ENCODE measurements at places on chromosomes 12 and 14.

DNA sequence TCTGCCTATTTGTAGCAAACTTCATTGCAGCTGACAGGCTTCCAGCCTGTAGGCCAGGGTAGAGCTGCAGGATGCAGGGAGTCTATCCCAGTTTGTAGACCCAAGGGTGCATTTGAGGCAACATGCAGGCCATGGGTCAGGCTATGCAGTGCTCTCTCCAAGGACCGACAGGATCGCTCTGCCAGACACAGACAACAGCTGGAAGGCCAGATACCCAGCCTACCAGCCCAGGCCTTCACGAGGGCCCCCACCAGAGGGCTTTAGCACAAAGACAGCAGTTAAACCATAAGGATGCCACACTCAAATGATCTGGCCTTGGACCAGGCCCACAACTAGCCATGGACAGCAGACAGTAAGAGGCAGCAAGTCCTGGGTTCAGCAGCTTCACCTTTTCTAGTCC lies 10.3 kb downstream of the KCTD10 start:
- no peak for DNase-seq

GRCh38 chr14:89504091-89504490 lies 87.1 kb upstream of the FOXN3 start:
- no peak for DNase-seq

GRCh38 chr12:120283318-120283717 lies 8.4 kb downstream of the RNU4-2 start:
- DNase-seq, result no peak

DNA sequence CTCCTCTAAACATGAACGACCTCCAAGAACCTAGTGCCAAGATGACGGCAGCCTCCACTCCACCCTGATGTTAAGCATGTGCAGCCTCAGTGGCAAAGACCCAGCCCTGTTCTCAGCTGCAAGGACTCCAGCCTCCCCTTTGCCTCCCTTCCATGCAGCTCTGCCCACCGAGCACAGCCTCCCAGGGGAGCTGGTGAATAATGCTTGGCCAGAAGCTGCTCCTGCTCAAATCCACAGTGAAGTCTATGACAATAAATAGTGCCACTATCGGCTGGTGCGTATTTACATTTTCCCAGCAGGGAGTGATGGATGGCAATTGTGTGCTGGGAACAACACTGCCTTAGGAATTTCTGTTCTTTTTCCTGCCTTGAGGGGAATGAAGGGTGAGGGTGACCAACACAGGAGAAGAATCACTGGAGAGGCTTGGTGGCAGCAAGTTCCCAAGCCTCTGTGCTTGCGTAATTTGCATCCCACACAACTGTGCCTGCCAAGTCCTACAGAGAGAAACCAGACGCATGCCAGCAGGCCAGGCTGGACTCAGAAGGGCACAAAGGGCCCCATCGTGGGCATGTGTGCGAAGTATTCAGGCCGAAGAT lies 29.9 kb upstream of the TC2N start:
- peak; percentile 38 for DNase-seq

DNA sequence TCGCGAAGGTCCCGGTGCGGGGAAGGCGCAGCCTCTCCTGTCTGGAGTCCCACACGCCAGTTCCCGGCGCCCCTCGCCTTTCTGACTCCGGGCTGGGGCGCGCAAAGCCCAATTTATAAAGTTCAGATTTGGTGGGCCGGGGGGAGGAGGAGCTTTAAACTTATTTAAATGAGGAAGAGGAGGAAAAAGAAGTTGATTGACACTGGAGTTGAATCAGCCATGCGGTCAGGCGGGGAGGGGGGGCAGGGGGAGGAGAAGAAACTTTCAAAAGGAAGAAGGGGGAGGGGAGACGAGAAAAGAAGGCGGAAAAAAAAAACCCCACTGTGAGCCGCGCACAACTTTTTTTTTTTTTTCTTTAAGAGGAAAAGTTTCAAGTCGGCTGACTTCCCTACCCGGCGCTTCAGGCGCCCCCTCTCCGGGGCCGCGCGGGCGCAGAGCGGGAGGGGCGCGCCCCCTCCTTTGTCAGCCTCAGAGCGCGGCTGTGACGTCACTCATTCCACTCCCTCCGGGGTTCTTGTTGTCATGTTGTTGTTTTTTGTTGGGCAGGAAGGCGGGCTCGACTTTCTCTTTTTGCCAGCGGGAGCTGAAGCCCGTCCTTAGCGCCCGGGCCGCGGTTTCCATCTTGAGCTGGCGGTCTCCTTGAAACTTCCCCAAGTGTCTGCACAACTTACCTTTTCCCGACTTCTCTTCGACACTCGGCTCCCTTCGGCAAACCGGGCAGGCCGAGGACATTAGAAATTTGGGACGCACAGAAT lies at the start of gene ZFP36L1:
Gene ZFP36L1, minus strand, starts transcription at position 89 of the 755 bp plus-strand sequence. CDS start 129 bp downstream, outside the sequence.
- DNase-seq, result peak; percentile 66

DNA sequence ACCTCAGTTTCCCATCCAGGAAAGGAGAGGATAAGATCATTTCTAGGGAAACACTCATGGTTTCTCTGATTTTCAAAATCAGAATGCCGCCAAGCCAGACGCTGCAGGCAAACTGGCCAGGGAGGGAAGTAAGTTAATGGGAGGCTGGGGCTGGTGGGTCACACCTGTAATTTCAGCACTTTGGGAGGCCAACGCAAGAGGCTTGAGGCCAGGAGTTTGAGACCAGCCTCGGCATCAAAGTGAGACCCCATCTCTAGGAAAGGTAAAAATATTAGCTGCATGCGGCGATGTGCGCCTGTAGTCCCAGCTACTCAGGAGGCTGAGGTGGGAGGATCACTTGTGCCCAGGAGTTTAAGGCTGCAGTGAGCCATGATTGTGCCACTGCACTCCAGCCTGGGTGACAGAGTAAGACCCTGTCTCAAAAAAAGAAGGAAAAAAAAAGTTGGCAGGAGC lies 587 bp downstream of the SELPLG start:
- DNase-seq, result no peak

GRCh38 chr14:57246933-57247657 lies 21.6 kb downstream of the EXOC5 start:
- no peak for DNase-seq

DNA sequence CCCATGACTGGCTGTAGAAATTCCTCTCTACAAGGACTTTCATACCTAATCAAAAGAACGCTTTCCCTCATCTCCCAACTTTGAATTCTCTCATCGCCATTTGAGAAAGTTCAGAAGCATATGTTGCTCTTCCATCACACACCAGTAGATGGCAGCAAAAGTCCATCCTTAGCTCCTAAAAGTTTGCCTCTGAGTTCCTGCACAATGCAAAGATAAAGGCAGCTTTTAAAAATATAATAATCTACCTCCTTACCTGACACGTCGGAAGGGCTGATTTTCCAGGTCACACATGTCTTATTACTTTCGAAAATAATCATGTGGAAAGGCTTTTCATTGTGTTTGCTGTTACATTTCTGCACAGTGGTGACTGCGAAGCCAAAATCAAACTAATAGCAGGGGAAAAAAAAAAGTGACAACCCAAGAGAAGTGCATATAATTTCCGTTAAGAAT lies 456.7 kb upstream of the SEL1L start:
- no peak for DNase-seq

DNA sequence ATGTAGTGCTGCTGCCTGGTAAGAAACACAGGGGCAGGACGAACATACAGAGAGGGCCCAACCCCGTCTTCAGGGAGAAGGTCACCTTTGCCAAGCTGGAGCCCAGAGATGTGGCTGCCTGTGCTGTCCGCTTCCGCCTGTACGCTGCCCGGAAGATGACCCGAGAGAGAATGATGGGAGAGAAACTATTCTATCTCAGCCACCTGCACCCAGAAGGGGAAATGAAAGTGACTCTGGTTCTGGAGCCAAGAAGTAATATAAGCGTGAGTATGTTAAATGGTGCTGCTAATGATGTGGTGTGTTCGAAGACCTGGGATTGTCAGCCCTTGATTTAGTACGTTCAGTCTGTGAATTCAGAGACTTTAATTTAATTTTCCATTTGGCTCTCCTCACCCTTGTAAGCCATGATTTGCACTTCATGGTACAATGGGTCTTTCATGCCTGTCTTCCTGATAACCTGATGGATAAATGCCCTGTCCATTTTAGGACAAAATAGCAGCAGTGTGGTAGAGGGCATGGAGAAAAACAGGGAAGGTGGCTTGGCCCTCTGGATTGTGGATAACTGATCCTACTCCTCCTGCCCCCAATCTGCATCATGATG lies 318.9 kb downstream of the SNAPC1 start:
- no peak for DNase-seq

- no peak for DNase-seq
Measured at GRCh38 chr14:75023108-75023507, 20.4 kb downstream of the EIF2B2 start.

DNA sequence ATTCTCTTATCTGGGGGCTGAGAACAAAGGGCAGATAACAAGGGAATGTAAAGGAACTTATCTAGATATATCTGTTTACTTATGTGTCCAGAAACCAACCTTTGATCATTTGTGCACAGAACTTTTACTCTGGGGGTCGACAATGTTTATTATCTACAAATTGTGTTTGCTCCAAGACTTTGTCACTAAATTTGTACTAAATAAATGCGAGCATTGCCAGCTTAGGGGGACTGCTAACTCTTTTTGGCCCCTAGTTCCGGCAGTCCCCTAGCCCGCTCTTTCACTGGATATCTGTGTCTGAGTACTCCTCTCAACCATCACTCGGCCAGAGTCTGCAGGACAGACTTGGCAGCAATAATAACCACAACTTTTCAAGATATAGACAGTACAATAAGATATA lies 88.2 kb downstream of the FSCB start:
- no peak for DNase-seq

- DNase-seq, result no peak
Measured at GRCh38 chr14:76336876-76337275, 39.1 kb upstream of the ESRRB start.

DNA sequence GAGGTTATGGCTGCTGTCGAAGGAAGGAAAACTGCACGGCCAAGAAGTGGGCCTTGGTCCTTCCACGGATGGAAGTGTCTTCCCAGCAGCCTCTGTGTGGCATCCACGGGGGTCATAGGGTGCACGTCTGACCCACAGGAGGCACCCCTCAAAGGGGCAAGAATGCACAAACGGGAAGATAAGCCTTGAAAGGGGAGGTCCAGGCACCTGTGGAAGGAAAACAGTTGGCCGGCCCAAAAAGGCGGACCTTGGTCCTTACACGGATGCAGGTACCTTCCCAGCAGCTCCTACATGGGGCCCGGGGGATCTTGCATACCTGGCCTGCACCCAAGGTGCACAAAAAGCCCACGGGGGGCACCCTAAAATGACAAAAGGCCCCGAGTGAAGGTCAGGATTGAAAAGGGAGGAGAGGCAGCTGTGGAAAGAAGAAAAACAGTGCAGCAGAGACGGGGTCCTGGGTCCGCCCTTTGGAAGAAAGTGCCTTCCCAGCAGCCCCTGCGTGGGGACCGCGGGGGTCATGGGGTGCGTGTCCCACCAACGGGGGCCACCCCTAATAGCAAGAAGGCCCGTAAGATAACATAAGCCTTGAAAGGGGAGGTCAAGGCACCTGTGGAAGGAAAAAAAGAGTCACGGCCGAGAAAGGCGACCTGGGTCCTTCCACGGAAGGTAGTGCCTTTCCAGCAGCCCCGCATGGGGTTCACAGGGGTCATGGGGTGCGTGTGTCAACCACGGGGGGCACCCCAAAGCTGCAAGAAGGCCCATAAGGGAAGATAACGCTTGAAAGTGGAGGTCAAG lies 276.1 kb downstream of the ALG10 start:
- no peak for DNase-seq

DNA sequence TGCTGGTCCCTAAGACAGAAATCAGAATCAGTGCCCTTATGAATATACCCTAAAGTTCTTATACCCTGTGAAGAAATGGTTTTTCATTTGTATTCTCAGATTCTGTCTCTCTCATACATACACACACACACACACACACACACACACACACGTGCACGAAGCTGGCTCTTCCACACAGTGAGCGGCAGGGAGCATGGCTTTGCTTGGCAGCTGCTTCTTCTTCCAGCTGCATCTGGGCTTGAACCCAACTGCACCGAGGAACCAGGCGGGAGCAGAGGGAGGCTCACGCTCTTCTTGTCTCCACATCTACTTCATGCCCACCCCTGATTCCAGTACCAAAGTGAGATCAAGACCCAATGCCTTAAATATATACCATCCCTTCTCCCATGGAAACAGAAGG lies 19.4 kb downstream of the GRIN2B start:
- no peak for DNase-seq

DNA sequence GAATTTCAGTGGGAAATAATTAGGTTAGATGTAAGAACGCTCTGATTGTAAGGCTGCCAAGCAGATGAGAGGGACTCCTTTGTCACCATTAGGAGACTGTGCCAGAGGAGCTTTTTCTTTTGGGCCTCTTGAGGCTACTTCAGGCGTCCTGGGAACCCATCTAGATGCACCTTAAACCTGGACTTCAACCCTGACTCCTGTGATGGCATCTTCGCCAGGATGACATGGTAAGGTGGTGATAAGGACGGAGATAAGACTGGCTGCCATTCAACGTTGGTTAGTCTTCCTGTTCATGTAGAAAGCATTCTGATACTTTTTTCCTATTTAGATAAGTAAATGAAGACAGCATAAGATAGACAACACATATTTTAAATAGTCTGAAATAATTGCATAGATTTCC lies 36.3 kb downstream of the STK38L start:
- DNase-seq, result peak; percentile 6

- no peak for DNase-seq
Measured at GRCh38 chr14:85463512-85463911, 66.4 kb upstream of the FLRT2 start.

DNA sequence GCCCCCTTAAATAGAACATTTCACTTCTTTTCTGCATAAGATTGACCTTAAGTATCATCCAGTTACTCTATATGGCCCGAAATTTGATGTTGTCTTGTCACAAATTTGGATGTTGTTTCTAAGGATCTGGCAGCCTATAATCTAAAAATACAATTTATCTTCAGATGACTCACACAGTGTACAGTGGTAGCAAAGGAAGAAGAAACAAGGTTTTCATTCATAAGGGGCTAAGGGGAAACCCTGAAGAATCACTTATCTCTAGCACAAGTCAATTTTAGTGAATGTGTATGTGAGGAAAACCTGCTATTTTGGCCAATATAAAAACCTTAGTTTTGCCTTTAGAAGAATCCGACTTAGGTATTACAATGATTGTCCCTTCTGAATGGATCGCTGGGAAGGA lies 606.3 kb upstream of the LRFN5 start:
- no peak for DNase-seq

GRCh38 chr14:97942921-97943320 lies 1145.7 kb downstream of the VRK1 start:
- DNase-seq, result no peak

GRCh38 chr14:35124127-35124526 lies 1.8 kb downstream of the PRORP start:
- DNase-seq, result no peak

- no peak for DNase-seq
Measured at GRCh38 chr14:102318781-102319276, 717 bp upstream of the ZNF839 start.

- no peak for DNase-seq
Measured at GRCh38 chr14:55410876-55411275, 754 bp downstream of the ATG14 start.

GRCh38 chr12:54465857-54466523 lies 7.4 kb downstream of the GTSF1 start:
- DNase-seq, result no peak

- DNase-seq, result no peak
Measured at GRCh38 chr12:123571343-123571813, 13.0 kb upstream of the TMED2 start.

GRCh38 chr14:100731846-100732765 lies 5.4 kb downstream of the DLK1 start:
- DNase-seq, result no peak

GRCh38 chr14:99314623-99315022 lies 42.6 kb upstream of the BCL11B start:
- DNase-seq, result no peak
